ENCODE measurements at places on chromosomes 7 and 10. TPM values are rescaled to one million over a fixed set of nuclear protein-coding genes. Genes with fewer than 3 reads are reported as not detected.

DNA sequence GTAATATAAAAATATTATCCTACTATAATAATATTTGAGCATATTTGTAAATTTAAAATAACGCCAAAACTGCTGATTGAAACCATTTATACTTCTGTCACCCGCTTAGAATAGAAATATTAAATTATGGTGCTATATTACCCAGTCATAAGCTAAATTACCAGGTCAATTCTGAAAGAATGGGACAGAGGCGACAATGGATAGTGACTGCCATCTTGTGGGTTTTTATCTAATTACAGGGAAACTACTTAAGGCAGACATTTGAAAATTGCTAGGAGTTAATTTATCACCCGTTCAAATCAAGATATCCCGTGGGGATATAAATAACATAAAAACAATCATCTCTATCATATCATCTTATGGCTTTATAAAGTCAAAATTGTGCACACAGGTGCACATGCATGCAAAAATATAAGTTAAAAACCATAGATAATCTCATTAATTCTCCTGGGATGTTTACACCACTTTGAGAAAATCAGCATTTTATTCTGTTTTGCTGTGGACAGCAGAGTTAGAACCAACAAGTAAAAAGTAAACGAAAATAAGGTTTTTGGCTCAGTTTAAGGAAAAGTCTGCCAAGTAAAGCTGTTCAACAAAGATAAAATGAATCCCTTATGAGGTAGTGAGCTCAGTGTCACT is 41.3 kb upstream of the HPSE2 start:
- DNase-seq: no peak

DNA sequence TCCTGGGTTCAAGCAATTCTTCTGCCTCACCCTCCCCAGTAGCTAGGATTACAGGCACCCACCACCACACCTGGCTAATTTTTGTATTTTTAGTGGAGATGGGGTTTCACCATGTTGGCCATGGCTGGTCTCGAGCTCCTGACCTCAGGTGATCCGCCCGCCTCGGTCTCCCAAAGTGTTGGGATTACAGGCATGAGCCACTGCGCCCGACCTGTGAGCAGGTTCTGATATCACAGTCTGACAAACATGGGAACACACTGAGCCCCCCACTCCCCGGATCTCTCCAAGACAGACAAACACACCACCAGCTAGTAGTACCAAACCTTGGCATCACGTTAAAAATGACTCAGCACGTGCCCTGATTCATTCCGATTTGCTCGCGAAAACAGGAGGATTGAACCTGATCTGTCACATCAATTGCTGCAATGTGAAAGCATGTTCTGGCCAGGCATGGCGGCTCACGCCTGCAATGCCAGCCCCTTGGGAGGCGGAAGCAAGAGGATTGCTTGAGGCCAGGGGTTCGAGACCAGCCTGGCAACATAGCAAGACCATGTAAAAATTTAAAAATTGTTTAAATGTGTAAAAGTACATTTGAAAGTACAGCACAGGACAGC is 106.5 kb downstream of the SMURF1 start:
- no peak for DNase-seq

DNA sequence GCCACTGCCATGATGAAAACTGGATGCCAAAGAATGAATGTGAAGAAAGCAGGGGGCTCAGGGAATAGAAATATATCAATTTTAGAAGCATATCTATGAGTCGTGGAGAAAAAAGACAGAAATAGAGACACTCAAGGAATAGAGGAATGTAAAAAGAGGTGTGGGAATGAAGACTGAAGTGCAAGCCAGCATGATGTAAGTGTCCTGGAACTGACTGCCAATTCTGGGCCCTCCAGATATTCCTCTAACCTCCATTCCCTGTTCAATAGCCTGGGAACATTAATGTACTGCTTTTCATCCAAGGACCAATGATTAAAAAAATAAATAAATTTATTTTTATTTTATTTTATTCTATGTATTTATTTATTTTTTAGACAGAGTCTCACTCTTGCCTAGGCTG is 40.6 kb downstream of the NEBL start:
- DNase-seq: no peak

GRCh38 chr10:42972946-42973345 is 103.9 kb upstream of the RET start:
- DNase-seq: no peak

DNA sequence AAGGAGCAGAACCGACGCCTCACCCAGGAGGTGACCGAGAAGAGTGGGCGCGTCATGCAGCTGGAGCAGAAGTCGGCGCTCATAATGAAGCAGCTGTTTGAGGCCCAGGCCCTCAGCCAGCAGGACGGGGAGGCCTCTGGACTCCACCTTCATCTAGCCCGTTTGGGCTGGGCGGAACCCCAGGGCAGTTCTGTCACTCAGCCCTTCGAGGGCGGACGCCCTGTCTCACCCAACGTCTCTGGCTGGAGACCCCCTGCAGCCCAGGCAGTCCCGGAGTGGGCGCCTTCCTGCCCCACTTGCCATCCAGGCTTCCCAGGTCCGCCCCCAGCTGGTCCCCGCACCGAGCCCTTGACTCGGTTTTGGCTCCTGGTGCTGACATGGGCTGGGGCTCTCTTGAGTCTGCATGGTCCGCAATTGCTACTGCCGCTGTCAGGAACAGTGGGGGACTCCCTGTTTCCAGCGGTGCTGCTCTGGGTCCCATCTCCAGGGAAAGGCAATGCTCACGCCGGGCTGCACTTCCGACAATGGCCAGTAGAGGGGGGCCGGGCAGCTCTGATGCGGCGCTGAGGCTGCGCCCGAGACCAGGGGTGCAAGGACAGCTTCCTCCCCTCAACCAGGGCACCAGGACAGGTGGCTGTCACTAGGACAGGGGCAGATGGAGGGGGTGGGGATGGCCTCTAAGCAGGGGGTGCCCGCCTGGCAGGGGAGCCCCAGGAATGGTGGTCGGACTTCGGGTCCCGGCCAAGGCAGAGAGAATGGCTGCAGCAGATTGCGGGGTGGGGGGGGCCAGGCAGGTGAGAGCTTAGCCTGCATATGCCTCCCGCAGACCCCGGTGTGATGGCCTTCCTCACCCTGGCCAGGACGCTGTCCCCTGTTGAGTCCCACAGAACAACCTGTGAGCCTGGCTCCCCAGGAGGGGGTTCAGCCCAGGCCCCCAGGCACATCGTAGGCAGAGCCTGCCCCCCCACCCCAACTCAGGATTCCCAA is 71.2 kb upstream of the KCTD7 start:
- peak; percentile 74 for DNase-seq

- no peak for DNase-seq
Measured at GRCh38 chr7:135517060-135517459, 7.2 kb upstream of the CNOT4 start.

- DNase-seq: no peak
Measured at GRCh38 chr10:94107191-94107590, 113.5 kb downstream of the PLCE1 start.

- no peak for DNase-seq
Measured at GRCh38 chr10:34768261-34768971, 46.7 kb downstream of the PARD3 start.

GRCh38 chr7:151420144-151420543 is 10.3 kb upstream of the WDR86 start:
- DNase-seq: no peak

GRCh38 chr7:30799206-30799975 is 28.2 kb downstream of the MINDY4 start:
- DNase-seq: no peak

GRCh38 chr10:86247588-86247987 is 119.0 kb downstream of the GRID1 start:
- no peak for DNase-seq

DNA sequence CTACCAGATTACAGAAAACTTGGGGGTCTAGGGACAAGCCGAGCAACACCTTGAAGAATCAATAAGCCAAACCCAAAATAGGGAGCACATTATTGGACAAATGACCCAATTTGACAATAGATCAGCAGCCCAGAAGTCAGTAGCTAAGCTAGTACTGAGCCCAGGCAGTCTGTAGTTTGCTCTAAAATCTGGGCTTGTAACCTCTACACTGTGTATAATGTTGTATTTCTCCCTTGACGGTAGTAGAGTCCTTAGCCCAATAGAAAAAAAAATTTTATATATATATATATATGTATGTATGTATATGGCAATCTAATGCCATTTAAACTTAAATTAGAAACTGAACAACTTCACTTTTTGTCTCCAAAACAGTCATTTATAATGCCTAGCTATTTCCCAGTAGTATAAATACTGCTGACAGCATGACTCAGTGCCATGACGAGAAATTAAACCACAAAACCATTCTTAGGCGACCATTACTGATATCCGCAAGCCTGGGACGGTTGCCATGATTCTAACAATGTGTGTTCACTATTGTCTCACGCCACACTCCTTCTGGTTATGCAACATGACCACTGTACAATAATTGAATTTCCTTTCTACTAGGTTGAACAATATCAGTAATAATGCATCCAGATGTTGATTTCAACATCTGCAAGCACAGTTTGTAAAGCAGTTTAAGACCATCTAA is 110.5 kb downstream of the IPMK start:
- no peak for DNase-seq

PRPF18 gene
- total RNA-seq: 26.9 TPM

SRPK2 gene
- total RNA-seq: 29.6 TPM

RNLS gene
- 3.4 TPM for total RNA-seq

ACTA2 gene
- 4.1 TPM for total RNA-seq

PRKG1 gene
- total RNA-seq: not detected

C10orf71 gene
- total RNA-seq: not detected

CYP3A7 gene
- total RNA-seq: not detected

PILRA gene
- 1.1 TPM for total RNA-seq
